Omental fat pad (tissue), 4 donors: ENCODE measurements at places on chromosomes 7 and 10.

DNA sequence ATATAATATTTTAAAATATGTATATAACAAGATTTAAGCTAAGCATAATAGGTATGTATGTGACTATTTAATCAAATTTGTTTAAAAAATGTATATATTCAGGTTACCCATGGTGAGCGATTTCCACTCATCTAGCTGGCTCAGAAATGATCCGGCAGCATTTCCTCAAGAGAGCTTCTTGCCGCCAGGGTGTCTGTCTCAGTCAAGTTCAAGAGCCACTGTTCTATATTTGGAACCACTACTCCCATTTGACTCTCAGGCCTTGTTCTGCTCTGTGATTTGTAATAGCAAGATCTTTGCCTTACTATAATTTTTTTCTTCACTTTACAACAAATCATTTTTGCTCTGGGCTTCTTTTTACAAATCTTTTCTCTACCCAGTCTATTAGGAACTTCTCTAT, 48.7 kb upstream of the CNTNAP2 start:
- no peak for DNase-seq

GRCh38 chr7:53245721-53246120, 210.3 kb downstream of the POM121L12 start:
- DNase-seq = no peak

GRCh38 chr7:151115121-151115835, 29.0 kb downstream of the AGAP3 start:
- no peak for DNase-seq

GRCh38 chr7:80869821-80870751, 48.8 kb downstream of the SEMA3C start:
- DNase-seq = no peak

- no peak for DNase-seq
These were observed 139.0 kb downstream of the DOCK1 start for GRCh38 chr10:127044186-127044585.

DNA sequence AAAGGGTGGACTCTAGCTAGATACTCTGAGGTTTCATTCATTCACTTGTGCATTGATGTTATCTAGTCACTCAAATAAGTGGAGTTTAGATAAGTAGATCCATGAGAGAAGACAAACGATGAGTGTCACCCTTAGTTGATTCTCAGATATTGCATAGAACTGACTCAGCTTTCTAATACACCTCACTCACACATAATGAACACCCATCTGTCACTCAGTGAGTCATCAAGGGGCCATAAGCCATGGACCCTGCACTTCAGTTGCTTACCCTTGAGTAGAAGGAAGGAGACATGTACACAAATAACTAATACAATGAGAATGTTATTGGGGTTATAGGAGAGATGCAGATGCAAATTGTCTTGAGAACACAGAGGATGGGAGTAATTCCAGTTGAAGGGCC, 163.8 kb downstream of the SORCS3 start:
- no peak for DNase-seq

DNA sequence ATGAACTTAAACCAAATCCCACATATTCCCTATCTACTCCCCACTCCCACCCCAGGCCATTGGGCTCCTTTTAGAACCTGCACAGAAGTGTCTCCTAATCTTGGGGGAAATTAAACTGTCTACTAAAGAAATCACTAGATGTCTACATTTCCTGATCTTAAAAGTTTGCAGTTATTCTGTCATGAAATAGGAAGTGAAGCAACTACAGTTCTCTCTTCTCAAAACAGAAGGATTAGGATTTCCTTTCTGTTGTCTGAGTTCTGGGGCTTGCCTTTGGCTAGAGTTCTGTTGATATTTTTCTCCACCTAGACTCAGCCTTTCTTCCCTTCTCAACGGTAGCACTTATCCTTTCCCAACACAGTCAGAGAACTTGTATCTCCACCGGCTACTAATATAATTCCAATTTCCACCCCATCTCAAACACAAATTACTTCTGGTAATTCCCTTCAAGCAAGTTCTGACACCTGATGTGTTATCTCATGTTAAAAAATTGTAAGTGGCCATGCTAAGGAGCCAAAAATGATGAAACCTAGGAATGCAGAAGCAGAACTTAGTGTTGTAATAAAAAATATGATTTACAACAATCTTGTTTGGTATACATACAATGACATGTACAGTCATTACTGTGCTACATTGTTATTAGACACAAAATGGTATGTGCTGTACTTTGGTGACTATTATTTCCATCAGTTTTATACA, 12.1 kb downstream of the OR9A4 start:
- no peak for DNase-seq

GRCh38 chr10:97975598-97975997, 54.8 kb downstream of the CRTAC1 start:
- no peak for DNase-seq

DNA sequence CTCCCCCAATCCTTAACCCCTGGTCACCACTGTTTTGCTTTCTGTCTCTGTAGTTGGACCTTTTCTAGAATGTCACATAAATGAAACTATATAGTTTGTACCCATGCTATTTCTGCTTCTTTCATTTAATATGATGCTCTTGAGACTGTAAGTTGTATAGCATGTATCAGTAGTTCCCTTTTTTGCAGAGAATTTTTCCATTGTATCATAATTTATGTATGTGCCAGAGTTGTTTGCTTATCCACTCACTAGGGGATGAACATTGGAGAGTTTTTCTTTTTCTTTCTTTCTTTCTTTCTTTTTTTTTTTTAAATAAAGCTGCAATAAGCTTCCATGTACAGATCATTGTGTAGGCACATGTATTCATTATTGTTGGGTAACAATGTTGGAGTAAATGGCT, 544.8 kb downstream of the CNTNAP2 start:
- no peak for DNase-seq

- DNase-seq = no peak
These were observed 4.6 kb upstream of the MYH16 start for GRCh38 chr7:99267841-99268576.

- peak; percentile 14 for DNase-seq
These were observed 6.2 kb upstream of the HOXA11 start for GRCh38 chr7:27191161-27191731.

DNA sequence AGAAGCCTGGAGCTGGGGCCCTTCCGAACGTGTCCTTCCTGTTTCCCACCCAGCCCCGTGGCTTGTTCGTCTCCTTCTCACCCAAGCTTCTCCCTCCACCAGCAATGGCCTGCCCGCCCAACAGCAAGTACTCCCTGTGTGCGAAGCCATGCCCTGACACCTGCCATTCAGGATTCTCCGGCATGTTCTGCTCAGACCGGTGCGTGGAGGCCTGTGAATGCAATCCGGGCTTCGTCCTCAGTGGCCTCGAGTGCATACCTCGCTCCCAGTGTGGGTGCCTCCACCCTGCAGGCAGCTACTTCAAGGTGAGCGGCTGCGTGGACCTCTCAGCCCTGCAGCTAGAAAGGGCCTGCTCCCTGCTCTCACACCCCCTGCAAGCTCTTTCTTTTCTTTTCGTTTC, 31.9 kb downstream of the ZAN start:
- DNase-seq = no peak

GRCh38 chr7:158316466-158317031, 271.1 kb downstream of the PTPRN2 start:
- no peak for DNase-seq
